ENCODE measurements at places on chromosomes 2 and 18.

- DNase-seq: no peak
Observed at GRCh38 chr18:13161276-13161899, 57.2 kb upstream of the LDLRAD4 start.

DNA sequence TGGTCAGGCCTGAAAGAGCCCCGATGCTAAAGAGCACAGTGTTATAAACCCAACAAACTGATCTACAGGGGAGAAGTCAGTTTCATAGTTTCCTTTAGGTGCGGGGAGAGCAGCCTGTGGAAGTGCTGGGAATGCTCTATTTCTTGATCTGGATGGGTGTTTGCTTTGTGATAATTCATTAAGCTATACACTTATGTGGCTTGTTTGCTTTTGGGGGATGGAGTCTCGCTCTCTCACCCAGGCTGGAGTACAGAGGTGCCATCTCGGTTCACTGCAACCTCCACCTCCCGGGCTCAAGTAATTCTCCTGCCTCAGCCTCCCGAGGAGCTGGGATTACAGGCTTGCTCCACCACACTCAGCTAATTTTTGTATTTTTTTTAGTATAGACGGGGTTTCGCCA lies 30.1 kb upstream of the CEP68 start:
- DNase-seq: no peak

DNA sequence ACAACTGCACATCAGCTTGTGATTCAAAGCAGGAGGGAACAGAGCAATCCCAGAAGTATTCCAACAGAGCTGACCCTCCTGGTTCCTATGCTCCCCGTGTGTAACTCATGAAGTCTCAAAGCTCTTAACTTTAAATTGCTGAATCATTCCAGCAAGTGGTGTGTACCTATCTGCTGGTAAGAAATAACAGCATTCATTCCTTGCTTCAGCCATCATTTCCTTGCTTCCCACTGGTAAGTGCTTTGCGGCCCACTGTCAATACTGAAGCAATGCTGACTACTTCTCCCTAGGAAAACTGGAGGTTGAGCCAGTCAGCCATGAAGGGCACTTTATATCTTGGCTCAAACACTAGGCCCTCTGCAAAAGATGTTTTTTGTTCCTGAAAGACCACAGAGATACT lies 222.4 kb downstream of the EXOC6B start:
- no peak for DNase-seq

DNA sequence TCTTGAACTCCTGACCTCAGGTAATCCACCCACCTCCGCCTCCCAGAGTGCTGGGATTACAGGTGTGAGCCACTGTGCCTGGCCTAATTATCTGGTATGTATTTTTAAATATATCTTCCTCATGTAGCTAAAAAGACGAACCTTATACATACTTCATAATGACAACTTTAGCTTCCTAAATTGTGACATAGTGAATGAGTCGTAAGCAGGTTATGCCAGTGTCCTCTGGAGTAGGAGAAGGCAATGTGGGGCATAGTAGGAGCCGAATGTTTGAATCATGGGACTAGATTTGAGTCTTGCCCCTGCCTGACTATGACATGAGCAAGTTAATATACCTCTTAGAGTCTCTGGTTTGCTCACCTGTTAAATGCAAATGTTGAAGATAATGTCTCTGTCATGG lies 95.8 kb upstream of the FOSL2 start:
- DNase-seq: no peak

DNA sequence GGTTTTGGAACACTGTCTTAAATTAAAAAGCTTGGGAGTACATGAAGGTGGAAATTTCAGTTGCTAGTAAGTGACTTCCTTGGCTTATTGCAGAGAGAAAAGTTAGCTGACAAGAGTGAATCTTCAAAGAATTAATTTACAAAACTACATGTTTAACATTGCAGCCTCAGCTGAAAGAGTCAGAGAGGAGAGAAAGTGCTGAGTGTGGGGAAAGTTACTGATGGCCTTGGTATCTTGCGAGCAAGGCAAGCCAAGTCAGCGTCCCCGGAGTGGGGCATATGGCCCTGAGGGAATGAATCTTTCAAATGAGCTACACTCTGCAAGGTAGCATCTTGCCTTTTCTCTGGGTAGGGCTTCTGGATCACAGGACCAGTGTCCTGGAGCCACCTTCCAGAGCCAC lies 131.3 kb downstream of the LPIN1 start:
- DNase-seq: no peak

DNA sequence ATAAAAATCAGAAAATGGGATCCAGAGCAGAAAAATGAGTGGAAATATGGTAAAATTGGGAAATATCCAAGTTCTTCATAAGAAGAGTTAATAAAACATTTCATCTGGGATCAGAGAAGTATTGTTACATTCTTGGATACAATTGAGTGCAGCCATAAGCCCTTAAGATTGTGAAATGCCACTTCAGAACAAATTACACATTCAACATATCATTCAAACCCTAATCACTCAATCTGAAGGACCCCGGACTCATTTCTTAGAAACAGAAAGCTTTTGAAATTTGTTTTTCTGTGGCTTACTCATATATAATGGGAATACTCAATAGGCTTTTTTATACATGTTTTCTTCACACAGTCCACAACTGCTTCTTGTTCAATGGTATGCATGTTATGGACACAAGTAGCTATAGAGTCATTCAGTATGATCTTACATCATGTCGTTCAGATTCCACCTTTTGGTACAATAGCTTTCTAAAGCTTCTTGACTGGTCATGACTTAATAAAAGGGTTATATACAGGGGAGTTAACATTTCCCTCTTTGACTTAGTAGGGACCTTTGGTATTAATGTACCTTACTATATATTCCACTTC lies 39.9 kb downstream of the SCN7A start:
- no peak for DNase-seq

GRCh38 chr2:8378016-8378810 lies 303.6 kb upstream of the ID2 start:
- DNase-seq: no peak

- peak; percentile 20 for DNase-seq
Observed at GRCh38 chr2:232979871-232980461, 33.1 kb downstream of the NGEF start.

DNA sequence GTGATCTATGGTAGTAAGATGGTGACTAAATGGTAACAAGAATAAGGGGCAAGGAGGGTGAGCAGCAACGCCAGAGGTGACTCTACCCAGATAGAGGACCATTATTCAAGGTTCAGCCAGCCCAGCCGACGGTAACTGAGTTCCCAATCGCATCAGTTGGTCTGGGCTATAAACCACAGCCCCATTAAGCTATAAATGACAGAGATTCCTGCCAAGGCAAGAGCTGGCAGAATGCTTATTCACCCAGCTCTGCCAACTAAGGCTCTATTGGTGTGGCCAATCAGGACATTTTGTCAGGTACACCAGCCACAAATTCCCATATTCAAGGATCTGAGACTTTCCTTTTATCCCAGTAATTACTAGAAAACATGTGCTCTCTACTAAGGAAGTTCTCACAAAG lies 3.6 kb downstream of the CHN1 start:
- no peak for DNase-seq

GRCh38 chr18:39840856-39841481 lies 2114.1 kb upstream of the PIK3C3 start:
- DNase-seq: peak; percentile 13

- DNase-seq: no peak
Observed at GRCh38 chr2:70330476-70330875, 28.6 kb upstream of the FAM136A start.

DNA sequence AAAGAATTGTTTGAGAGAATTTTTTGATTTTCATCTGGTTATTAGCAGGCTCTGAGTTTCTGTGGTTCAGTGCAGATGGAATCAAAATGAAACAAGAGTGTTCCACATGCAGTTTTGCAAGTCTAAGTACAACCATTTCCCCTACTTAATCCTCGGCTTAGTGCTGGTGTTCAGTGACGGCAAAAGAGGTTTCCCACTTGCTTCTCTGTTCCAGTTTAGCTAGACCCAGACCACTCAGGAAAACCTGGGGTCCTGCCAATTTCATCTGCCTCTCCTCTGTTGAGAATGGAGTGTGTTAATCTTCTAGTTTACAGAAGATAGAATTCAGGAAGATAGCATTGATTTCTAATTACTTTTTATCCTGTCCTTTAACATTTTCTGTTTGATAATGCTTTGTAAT lies 996.2 kb upstream of the FANCL start:
- no peak for DNase-seq

DNA sequence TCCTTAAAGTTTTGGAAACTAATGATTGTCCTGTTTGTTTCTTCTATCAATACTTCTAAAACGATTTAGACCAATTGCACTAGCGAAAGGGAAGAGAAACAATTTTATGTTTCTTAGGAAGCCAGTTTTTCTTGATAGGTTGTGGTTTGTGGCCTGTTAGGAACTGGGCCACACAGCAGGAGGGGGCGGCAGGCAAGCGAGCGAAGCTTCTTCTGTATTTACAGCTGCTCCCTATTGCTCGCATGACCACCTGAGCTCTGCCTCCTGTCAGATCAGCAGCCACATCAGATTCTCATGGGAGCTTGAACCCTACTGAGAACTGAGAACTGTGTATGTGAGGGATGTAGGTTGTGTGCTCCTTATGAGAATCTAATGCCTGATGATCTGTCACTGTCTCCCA lies 201.5 kb upstream of the PXDN start:
- DNase-seq: no peak

DNA sequence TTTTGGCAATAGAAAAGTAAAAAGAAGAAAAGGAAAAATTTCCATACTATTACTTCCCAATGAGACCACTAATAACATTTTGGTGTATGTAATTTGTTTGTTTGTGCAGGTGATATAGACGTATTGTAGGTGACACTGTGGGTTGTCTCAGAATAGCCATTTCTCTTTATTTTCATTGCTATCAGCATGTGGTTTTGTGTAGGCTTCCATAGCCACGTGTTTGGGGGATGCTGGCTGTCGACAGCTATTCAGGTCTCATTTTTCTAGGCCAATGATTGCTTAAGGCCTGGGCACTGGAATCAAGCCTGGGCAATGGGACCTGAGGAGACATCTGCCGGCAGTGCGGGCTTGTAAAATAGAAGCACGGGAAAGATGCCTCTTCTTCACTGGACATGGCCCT lies 71.0 kb upstream of the KCTD1 start:
- no peak for DNase-seq

DNA sequence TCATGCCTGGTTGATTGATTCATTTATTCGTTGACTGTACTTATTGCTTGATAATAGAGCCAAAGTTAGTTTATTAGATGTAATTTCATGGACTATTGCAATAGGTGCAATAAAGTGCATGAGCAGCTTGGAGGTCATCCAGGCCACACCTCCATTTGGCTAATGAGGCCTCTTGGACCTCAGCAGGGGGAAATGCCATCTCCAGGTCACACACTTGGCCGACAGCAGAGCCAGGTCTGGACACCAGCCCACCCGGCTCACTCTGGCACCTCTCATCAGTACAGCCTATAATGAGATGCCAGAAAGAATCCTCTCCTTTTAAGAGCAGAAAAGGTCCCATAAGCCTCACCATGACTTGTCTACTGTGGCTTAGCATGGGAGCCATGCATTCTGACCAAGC lies 71.2 kb upstream of the AFF3 start:
- no peak for DNase-seq

DNA sequence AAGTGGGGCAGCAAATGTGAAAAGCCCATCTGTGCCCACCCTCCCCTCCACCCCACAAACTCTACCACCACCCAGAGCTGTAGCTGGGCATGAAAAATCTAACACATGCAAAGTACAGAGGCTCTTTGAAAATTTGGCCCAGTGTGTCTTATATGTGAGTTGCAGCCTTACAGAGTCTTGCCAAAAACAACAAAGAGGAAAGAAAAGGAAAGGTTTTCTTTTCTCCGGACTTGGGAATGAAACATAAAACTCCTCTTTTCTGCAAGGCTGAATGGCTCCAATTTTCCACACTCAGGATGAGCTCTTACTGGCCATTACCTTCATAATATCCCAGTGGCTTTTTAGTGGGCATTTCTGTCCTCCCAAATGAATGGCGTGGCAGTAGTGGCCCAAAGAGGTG lies 27.9 kb upstream of the POU3F3 start:
- no peak for DNase-seq

- no peak for DNase-seq
Observed at GRCh38 chr2:11947956-11948355, 201.5 kb downstream of the LPIN1 start.

DNA sequence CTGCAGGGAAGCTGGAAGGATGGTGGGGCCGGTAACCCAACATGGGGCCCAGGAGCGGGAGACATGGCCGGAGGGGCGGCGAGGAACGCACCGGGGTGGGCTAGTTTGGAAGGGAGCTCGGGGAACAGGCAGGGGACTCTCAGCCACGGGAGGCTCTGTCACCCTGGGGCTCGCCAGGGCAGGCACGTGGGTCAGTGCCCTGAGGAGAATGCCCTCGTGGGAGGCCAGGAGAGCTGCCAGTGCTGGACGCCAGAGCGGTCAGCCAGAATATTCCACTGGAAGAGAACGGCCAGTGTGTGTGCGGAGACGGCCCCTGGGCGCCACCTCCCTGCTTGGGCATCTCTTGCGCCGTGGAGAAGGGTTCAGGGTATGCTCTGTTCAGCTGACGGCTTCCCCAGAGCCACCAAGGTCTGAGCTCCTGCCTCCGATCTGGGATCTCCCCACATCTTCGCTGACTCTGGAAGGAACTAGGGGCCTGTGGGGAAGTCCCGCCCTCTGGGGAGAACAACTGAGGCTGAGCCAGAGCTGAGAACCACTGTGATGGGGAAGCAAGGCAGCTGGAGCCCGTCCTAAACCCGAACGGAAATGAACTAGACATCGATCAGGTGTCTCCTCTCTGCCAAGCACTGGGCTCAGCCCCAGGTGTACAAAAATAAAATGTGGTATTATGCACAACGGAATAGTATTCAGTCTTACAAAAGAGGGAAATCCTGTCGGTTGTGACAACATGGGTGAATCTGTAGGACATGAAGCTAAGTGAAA lies 49.3 kb downstream of the TNP1 start:
- no peak for DNase-seq

DNA sequence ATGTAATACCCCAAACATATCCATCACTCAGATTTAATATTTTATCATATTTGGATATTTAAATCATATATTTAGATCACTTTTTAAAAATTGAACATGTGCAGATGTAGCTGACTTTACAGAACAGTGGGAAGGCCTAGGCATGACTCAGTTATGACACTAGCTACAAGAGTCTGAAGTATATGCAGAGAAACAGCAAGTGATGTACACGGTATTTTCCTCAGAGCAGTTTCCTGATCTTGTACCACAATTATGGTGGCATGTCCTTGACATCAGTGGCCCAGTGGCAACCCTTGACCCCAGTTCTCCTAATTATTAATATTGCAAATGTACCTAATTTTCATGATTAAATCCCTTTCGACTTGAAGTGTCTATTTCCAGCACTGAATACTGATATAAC lies 28.2 kb downstream of the CDKL4 start:
- no peak for DNase-seq

DNA sequence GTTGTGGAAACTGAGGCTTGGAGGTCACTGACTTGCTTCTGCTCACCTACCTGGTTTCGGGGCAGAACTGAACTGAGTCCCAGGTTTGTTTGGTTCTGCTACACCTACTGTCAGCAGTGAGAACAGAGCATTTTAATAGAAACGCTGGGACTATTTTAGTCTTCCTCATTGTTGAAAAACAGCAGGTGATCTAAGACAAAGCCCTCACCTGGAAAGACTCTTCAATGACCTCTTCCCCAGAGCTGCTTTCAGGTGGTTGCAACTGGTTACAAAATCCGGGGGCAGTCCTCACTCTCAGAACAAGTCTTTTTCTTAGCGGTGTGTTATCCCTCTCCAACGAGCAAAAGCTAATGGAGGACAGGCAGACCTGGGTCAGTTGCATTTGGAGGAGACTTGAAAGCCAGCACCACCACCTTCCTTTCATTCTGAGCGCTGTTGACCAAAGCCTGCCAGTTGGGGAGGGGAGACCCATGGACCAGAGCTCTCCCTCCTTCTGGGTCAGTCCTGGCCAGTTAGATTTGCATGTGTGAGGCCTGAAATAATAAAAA lies 217.0 kb downstream of the NCK2 start:
- DNase-seq: no peak

Data from NCI-H774 (cell line).